ENCODE measurements at places on chromosomes 1 and 21.

DNA sequence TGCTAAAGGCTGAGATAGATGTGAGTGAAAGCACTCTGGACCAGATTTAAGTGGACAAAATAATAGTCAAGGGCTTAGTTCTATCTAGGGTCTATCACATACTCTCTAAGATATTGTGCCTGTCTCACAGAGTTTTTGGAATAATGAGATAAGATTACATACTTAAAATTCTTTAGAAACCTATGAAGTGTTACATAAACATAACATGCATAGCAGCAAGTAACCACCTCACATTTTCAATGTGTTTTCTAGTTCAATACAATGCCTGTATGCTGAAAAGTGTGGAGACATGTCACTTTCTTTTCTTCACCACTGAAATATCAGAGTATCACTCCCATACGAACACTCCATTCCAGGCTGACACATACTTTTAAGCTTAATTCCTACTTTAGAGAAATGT, 16.2 kb downstream of the SDCCAG8 start:
- DNase-seq, result no peak

DNA sequence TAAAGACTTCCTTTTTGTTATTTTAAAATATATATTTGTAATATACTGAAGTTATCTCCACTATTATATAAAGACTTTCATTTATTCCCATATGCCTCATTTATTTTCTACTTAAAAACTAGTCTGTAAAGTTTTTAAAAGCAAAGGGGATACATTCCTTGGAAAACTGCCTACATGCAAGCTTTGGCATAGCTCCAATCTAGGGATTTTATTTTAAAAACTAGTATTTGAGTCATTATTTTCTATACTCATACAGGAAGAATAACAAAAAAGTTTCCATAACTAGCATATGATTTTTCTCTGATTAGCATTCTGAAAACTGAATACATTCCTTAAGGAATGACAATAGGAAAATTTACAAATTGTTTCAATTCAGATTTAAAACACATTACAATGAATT, 88.9 kb downstream of the COL24A1 start:
- DNase-seq, result peak; percentile 39

GRCh38 chr1:165671526-165671925, 26.8 kb downstream of the ALDH9A1 start:
- no peak for DNase-seq

DNA sequence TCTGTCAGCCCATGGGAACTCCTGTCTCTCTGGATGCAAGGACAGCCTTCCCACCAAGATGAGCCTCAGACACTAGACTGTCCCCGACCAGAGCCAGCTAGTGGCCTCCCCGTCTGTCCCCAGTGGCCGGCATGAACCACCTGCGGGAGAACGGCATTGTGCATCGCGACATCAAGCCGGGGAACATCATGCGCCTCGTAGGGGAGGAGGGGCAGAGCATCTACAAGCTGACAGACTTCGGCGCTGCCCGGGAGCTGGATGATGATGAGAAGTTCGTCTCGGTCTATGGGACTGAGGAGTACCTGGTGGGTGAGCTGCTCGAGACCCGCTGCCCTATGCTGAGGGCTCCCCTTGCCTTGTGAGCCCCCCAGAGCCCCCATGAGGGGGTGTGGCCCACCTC, 5.8 kb downstream of the IKBKE start:
- DNase-seq, result no peak

GRCh38 chr1:233340966-233341516, 13.5 kb downstream of the MAP3K21 start:
- no peak for DNase-seq

DNA sequence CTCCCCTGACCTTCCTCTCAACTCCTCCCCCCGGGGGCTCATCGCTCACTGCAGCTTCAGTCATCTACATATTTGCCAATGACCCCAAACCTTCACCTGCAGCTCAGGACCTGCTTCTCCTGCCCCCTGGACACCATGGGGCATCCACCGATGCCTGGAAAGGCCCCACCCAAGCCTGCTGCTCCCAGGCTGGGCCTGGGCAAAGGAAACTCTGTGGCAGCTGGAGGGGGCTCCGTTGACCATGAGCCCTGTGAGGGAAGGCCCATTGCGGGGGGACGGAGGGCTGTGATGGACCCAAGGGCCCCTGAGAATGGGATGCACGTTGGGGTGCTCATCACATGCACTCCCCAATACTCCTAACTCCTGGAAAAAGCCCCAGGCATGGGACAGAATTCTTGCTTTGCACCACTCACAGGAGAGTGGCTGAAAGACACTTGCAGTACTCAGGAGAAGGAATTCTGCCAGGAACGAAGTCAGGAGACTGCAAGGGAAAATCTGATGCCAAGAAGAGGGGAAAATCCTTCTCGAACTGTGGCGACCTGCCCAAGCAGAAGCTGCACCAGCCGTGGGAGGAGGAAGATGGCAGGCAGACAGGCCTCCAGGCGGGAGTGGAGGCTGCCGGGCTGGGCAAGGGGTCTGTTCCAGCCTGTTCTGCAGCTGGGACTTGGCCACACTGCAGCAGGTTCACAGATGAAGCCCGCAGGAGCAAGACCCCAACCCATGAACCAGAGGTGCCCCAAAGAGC, 18.4 kb downstream of the MATN1 start:
- no peak for DNase-seq

DNA sequence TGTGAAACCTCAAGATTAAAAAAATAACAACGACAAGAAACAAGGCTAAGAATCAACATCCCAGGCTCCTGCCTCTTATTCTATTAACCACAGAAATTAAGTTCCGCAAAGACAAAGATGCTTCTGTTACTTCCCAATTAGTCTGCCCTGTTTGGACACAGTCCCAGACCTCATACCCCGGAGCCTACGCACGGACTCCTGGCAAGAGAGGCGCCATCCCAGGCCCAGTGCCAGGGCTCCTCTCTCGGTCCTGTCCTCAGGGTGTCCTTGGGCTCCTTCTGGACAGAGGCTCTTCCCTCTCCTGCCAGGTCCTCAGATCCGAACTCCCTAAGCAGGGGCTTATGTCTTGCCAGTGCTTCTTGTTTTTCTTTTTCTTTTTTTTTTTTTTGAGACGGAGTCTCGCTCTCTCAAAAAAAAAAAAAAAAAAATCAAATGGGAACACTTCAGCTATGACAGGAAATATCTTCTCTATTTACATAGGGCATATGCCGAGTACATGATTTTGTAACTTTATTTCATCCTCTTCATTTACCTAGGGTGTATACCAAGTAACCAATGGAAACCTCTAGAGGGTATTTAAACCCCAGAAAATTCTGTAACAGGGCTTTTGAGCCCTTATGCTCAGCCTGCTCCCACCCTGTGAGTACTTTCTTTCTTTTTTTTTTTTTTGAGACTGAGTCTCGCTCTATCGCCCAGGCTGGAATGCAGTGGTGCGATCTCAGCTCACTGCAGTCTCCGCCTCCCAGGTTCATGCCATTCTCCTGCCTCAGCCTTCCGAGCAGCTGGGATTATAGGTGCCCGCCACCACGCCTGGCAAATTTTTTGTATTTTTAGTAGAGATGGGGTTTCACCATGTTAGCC, 11.7 kb upstream of the ENO1 start:
- no peak for DNase-seq

DNA sequence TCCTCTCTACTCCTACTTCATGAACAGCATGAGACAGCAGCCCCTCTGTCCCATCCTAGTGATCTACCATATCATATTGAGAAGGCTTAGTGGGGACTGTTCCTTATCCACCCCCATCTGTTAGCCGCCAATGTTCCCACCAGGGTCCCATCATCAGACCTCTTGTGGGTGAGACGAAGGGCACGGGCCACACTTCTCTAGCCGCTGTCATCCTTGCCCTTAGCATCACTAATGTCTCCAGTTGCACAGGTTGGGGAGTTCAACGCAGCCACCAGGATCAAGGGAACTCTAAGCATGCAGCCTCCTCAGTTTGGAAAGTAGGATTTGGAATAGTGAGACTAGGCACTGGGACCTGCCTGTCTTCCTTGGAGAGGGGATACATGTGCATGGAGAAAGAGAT, 20.1 kb downstream of the INKA2 start:
- no peak for DNase-seq

- no peak for DNase-seq
Observed at GRCh38 chr1:169904834-169905233, 11.1 kb upstream of the SCYL3 start.

GRCh38 chr1:13823936-13824335, 123.9 kb downstream of the PRDM2 start:
- no peak for DNase-seq

GRCh38 chr1:150596976-150597375, 17.6 kb upstream of the MCL1 start:
- DNase-seq, result no peak

GRCh38 chr1:82703951-82704350, 903.2 kb downstream of the ADGRL2 start:
- DNase-seq, result no peak

DNA sequence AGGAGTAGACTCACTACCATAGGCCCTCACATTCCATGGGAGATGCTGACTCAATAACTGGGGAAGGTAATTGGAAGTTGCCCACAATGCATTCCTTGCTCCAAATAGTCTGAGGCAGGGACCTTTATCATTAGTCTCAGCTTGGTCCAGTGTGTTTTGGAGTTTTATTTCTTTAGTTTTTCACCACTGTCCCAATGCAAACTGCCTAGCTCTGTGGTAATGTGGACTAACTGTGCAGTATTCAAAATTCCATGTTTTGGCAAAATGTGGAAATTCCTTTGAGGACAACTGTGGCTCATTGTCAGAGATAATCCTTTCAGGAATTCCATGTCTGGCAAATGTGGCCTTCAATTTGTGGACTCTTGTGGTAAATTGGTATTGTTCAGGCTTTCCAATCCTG, 78.1 kb upstream of the PAPPA2 start:
- DNase-seq, result no peak

- DNase-seq, result no peak
Observed at GRCh38 chr1:155309423-155310021, 856 bp downstream of the FDPS start.
